Activated CD4-positive, CD25-positive, alpha-beta regulatory T cell treated with anti-CD3 and anti-CD28 coated beads, Interleukin-2, amount 50 U/mL, for 16 hours (primary cell): ENCODE measurements at places on chromosomes 2 and 18.

DNA sequence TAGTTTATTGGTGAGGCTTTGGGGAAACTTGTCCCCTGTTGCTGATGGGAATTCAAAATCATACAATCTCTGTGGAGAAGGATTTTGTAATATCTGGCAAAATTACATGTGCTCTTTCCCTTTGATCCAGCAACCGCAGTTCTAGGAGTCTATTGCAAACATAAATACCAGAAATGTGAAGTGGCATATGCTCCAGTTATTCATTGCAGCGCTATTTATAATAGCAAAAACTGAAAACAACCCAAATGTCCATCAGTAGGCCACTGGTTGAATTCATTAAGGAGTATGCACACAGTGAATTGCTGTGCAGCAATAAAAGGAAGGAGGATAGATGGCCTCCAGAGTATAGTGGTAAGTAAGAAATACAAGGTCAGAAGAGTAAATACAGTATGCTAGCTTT, 76.5 kb downstream of the HNRNPLL start:
- no peak for DNase-seq

DNA sequence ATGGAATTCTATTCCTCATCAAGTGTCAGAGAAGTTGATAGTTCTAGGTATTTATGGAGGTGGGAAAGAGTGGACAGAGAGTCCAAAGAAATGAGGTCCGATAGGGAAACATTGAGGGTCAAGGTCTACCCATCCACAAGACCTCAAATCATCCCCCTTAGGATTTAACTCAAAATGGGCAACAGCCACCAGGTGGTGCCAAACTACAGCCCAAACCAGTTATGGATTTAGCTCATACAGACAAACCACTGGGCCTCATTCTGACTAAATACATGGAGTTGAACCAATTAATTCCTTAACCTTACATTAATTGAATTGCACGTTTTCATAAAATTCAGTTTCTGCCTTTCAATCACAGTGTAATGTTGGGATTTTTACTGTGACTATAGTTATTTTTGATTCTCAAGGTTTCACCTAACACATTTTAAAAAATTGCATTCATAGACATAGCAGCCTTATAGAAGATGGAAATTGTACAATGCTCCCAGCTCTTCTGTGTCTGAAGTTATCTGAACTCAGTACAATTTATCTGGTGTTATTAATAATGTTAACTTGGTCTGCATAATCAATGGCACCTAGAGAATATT, 98.2 kb upstream of the HNMT start:
- DNase-seq = no peak

DNA sequence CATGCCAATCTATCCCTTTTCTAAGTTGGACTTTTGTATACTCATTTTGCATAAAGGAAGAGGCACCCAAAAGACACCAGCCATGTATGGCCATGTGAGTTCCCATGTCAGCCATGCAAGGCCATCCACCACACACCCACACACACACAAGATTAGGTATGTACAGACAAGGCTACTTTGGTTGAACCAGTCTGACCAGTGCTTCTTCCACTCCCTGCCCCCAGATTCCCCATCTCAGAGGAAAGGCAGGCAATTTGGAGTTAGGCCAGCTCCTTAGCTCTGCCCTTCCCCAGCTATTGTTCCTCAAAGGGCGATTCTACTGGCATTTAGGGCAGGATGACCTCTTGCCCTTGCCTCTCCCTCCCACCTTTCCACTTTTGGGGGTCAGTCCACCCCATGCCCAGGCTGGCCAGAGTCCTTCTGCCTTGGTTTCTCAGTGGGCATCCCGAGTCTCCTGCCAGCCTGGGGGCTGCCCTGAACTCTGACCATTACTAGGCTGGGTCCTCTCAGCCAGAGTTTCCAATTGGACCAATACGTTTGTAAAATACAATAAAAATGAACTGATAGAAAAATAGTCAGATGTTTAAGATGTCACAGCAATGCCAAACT, 101.1 kb downstream of the ZBTB7C start:
- no peak for DNase-seq

GRCh38 chr2:143686585-143687164, 557.5 kb downstream of the ARHGAP15 start:
- no peak for DNase-seq

DNA sequence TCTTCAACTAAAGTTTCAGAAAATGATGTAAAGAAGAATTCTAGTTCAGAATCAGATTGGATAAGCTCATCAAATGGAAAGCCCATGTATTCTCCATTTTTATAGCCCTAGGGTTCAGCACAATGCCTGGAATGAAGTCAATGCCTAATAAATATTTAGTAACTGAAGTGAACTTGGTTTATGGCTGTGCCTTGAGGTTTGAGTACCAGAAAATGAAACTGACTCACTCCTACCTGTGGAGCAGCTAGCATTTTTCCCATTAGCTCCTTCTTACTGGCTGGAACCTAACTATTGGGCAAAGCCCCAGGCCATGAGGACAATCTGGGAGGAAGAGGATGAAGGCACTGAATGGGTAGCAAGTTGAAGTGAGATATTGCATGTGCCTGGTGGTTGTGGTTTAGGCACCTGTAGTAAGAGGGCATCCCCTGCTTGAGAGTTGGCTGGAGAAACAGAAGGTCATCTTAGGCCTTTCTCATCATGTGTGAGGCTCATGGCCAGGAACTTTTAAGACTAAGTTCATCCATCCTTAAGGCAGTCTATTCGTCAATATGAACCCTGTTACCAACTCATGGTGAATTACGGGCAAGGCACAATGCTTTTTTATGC, 85.0 kb upstream of the LYPD1 start:
- no peak for DNase-seq

DNA sequence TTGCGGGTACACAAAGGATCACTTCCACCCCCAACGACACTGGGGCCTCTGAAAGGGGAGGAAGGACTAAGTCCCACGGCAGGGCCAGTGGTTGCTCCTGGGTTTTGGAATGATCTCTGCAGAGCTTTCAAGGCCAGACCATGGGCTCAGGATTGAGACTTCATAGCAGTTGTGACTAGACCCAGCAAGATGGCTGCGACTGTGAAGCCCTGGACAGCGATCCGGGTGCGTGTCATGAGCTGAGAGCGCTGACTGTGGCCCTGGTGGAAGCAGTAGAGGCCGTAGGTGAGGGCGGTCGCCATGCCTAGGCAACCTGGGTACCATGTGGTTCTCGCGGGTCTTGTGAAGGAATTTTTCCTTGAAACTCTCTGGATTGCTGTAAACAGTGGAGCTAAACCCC, 27.3 kb downstream of the NCL start:
- no peak for DNase-seq

GRCh38 chr2:241608881-241609280, 28.1 kb downstream of the THAP4 start:
- no peak for DNase-seq

DNA sequence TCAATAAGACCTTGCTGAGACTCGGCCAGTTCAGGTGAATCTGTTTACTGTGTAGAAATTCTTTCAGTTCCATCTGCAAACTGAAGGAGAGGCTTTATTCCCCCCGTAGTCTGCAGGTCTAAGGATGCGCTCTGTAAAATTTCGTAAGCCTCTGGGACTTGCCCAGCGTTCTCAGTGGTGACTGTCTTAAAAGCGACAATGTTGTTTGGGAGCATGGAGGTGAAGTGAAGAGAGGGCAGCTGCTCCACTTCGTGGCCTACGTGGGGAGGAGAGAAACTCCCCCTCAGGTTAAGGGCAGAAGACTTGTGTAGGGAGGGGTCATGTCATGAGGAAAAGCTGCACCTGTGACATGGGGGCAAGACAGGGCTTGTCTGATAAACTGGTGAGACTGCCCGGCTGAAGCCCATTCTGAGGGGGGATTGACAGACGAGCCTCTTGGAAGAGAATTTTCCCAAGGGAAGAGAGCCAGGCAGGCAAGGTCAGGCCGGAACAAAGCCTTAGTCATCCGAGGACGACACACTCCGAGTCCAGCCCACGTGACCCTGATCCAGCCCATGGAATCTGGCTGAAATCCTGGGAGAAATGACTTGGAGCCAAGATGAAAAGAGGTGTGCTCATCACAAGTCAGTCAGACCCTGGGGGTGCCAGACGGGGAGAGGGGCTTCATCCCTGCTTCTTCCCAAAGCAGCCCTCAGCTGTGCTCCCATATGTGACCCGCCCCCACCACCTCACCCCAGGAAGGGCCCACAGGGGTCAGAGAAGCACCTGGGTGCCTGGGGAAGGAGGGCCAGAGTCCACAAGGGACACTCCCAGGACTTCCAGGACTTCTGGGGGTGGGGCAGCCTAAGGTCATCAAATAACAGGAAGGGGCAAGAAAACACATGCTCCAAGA, 88.5 kb upstream of the SH3BP4 start:
- DNase-seq = no peak

- no peak for DNase-seq
Measured at GRCh38 chr2:225073198-225073597, 30.9 kb upstream of the DOCK10 start.

DNA sequence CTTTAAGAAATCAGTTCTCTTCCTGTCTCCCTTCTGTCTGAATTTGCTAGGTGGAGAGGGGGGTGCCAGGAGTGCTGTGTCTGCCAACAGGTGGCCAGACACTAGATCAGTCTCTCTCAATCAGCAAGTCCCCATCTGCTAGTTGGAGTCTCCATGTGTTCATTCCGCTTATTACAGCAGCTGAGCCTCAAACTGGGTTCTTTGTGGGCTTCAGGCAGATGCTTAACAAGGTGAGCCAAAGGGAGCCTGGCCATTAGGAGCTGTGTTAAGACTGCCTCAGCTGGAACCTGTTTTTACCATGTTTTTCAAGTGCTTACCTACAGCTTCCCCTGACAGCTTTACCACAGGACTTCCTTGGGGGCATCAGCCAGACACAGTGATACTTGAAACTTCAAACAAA, 401.9 kb downstream of the LRP1B start:
- no peak for DNase-seq

- no peak for DNase-seq
Measured at GRCh38 chr2:214542295-214542694, 131.4 kb downstream of the VWC2L start.

- DNase-seq = no peak
Measured at GRCh38 chr18:47737956-47738355, 192.5 kb downstream of the SMAD2 start.

GRCh38 chr2:75002007-75002406, 43.6 kb downstream of the POLE4 start:
- no peak for DNase-seq

DNA sequence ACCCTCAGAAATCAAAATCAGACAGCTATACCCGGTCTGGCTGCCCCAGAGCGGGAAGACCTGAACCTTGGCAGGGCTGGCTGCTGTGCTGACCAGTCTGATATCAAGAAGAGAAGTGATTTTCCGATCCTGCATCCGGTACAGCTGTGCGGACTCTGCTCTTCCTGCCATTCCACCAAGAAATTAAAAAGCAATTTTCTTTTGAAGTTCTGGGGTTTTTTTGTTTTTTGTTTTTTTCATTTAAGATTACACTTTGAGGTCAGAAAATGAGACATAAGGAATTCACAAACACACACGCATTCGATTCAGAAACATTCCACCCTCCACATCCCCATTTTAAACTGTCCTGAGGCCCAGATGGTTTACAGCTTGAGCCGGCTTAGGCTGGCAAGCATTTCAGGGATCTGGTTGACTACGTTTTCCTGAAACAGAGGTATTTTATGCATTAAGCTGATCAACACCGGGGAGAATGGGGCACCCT, 156.5 kb downstream of the COL6A3 start:
- DNase-seq = no peak

GRCh38 chr2:85009019-85009618, 38.2 kb downstream of the KCMF1 start:
- no peak for DNase-seq

- DNase-seq = no peak
Measured at GRCh38 chr2:10982931-10983701, 71.4 kb downstream of the KCNF1 start.

GRCh38 chr2:16608661-16609643, 56.7 kb downstream of the CYRIA start:
- peak; percentile 69 for DNase-seq

GRCh38 chr2:72082021-72082601, 65.6 kb downstream of the CYP26B1 start:
- DNase-seq = no peak

DNA sequence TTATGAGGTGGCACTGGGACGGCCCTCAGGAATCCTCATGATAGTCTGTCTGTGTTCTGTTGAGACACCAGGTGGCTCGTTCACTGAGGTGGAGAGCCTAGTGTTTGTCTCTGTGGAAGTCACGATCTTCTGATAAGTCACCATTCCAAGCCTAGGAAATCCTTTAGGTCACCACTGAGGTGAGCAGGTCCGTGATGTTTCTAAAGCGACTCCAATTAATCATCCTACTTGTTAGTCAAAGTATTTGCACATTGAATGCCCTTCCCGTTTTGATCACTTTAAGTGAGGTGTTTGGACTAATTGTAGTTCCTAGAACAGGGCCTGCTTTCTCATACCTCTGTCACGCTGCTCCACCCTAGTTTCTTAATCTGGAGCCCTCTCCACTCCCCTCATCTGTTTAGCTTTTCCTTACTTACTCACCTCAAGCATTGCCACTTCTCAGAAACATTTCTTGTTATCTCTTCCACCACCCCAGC, 28.0 kb upstream of the DSG3 start:
- DNase-seq = no peak

DNA sequence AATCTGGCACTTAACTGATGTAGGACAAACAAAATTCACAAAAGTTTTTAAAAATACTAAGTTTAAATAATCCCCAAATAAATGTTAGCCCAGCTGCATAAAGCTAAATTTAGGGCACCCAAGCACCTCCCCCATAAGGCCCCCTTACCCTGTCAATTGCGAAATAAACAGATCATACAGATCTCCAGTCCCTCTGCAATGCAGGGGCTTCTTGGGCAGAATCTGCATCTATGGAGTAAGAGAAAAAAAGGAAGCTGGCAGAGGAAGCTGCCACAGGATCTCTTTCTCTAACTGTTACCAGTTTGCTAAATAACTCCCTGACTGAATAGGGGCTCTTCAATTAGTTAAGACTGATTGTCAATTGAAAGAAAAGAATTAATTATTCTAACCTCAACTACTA, 117.7 kb downstream of the MEMO1 start:
- DNase-seq = no peak

GRCh38 chr2:77017355-77017745, 504.8 kb downstream of the LRRTM4 start:
- DNase-seq = no peak

DNA sequence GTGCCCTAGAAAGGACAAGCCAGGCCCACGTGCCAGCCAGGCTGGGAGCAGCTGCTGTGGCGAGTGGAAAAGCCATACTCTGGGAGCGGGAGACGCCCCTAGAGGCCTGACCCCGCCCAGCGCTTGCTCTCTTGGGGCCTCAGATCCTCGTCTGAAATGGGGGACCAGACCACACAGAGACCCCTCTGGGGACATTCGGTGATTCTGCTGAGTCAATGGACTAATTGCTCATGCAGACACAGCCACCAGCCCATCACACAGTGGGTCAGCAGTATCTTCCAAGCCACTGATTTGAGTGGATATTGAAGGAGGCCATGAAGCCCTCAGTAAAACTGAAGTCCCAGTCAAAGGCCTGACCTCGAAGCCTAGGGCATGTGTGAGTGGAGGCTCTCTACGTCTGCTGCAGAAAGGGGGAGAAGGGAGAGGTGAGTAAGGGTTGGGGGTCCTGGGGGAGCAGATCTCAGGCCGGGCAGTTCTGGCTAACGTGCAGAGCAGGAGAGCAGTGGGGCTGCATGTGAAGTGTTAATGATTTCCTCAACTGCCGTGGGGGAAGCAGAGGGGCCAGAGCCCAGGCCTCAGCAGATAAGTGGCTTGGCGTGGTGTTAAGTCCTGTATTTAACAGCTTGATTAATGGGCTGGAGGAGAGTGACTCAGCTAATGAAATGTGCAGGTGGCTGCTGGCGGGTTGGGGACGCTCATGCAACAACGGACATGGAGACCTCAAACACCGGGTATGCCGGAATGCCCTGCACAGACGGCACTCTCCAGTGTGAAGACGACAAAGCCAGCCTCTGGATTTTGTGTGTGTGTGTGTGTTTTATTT, 104.4 kb upstream of the TWIST2 start:
- no peak for DNase-seq
